ENCODE measurements at places on chromosomes 11 and 22.
A peak's percentile ranks its signal among the peaks of the same experiment; 100 is the strongest.

DNA sequence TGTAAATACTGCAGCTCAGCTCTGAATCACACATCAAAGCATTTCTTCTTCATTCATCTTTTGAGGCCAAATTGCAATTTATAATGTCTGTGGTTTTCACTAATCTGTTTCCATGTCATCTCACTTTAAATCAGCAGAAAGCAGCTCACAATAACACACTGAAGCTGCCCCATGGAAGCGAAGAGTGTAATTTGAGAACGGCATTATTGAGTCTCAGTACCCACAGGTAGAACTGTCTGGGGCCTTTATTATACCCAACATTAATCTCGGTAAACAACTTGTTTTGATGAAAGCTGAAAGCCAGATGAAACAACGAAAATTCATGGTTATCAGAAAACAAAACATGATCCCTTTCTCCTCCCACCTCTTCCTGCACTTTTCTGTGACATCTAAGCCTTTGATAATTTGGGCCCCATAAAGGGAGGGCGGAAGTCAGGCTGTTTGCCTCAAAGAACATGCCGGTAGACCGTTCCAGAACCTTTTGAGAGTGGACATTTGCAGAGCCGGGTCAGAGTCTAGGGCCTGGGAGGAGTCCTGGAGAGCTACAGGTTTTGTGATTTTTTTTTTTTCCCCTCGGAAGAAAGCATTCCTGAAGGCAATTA, 68.2 kb upstream of the SESN3 start:
- DNase-seq: no peak

GRCh38 chr11:1484695-1485503, 1.7 kb downstream of the MOB2 start:
- no peak for DNase-seq

- DNase-seq: no peak
Observed at GRCh38 chr22:36928786-36929535, 15.5 kb downstream of the CSF2RB start.

DNA sequence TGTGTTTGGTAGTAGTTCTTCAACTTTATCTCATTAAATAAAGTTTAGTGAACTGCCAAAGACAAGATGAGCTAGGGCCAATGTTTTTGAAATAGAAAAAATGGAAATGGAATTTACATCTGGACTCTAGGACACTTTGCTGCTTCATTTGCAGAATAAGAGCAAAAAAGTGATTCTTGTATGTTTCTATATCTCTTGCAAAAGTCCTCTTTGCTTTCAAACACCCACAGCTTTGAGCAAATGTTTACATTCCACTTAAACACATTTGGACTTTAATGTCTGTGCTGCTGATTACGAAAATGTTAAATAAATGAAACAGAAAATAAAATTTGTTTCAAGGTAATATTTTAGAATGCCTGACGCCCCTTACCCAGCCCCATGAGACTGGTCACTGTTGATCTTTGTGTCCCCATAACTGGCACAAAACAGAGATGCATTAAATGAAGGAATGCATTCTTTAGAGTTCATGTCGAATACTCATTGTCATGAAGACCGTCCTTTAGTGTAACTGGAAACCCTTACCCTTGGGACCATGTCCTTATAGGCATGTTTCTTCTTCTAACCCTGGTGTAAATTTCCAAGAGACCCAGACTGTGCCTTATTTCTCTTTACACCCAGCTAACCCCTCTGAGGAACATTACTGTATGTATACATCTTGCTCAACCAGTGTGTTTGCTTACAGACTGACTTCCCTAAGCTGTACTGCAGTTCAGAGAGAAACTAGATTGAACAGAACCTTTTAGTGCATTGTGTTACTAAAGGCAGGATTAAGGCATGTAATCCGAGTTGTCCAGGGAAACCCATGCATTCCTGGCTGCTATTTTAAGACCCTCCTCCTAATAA, 199.7 kb downstream of the NAV2 start:
- no peak for DNase-seq

DNA sequence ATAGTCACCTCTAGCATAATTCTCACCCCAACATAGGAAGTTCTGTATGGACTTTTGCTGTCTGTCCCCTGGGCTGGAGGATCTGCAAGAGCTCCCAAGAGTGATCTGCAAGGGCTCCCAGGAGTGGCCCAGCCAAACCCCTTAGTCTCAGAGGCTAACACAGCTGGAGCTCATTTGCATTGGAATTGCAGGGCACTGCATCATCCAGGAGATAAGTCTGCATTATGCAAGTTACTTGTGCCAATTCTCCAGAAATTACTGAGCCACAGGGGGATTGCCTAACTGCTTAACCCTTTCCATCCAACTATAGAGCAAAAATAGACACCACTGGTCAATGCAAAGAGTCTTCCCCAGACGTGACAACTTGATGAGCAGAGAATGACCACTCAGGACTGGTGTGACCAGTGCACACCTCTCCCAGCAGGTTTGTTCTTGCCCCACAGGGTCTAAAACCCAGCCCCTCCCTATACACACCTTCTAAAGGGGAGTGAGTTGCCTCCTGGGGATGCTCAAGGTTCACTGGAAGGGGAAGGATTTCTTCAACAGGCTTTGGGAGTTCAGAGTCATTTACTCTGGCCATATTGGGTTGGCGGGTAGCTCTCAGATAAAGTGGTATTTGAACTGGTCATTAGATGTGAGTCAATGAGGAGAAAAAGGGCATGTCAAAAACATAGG, 38.4 kb downstream of the POU2AF3 start:
- peak; percentile 56 for DNase-seq

DNA sequence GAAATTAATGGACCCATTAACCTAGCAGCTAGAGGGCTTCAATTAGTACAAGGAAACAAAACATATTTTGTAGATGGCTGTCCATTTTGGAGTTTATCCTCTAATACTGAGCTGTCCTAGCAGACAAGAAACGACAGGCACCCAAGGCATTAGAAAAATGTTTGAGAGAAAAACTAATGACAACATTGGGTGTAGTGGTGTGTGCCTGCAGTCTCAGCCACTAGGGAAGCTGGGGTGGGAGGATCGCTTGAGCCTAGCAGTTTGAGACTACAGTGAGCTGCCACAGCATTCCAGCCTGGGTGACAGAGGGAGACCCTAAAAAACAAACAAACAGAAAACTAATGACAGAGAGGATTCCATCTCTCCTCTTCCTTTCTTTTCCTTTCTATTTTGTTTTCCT, 1.5 kb downstream of the A4GALT start:
- DNase-seq: no peak

- DNase-seq: no peak
Observed at GRCh38 chr11:57421805-57422204, 5.1 kb downstream of the SLC43A3 start.

DNA sequence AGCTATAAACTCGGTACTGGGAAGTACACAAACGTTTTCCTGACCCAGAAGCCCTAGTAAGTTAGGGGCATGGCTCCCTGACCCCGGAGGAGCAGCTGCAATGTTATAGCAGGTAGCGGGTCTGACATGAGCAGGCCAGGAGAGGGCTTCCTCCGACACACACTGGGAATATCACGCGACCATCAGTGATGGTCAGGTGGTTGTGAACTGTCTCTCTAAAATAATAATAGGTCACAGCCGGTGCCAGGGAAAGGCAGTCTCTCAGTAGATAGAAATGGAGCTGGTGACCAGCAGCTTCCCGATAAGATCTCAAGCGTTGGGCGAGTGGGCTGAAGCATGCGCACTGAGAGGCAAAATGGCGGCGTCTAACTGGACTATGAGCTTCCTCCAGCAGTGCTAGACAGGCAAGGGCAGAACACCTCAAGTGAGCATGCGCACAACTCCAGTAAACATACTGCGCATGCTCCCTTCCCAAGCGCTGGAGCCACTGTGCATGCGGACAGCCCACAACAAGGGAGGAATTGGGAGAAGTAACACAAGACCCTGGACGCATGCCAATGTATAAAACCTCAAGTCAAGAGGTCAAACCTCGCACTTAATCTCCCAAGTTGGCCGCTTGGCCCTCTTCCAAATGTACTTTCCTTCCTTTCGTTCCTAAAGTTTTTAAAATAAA, 22.3 kb upstream of the TESMIN start:
- DNase-seq: no peak

GRCh38 chr11:10309163-10310093, 4.6 kb downstream of the ADM start:
- peak; percentile 94 for DNase-seq

- no peak for DNase-seq
Observed at GRCh38 chr11:79100093-79100910, 340.5 kb downstream of the TENM4 start.

- no peak for DNase-seq
Observed at GRCh38 chr11:69287968-69288882, 5.7 kb upstream of the MYEOV start.

GRCh38 chr11:101003468-101003867, 126.1 kb downstream of the PGR start:
- no peak for DNase-seq

DNA sequence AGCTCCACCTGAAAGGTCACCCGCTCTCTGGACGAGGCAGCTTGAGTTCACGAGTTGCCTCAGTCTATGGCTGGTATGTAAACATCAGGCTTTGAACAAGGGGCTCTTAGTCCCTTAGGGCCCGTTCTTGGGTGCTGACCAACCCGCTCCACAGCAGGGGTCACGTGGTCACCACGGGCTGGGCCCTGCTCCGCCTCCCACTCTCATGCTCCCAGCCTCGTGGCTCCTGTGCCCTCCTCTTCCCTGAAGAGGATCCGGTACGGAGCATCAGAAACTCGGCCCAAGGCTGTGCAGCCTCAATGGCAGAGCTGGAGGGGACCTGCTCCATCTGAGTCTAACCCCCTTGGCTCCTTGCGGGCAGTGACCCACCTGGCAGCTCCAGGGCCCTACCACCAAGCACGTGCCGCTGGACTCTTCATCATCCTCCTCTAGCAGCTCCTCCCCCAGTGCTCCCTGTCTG, 54.2 kb upstream of the TTLL12 start:
- DNase-seq: no peak

GRCh38 chr11:127017482-127017881, 16.9 kb upstream of the KIRREL3 start:
- DNase-seq: peak; percentile 70

- no peak for DNase-seq
Observed at GRCh38 chr11:61930933-61931332, 13.6 kb upstream of the RAB3IL1 start.

DNA sequence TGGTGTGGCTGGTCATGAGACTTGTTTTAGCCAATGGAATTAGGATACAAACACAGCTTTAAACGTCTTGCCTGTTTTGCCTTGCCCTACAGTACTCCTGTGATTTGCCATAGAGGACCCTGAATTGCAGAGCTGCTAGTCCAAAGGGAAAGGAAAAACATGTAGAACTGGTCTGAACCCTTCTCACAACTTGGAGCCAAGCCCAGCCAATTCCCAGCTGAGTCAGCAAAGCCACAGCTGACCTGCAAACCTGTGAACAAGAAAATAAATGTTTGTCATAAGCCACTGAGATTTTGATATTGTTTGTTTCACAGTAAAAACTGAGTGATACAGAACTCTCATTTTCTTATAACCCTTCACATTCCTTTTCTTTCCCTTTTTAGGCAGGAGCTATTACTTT, 360.5 kb upstream of the API5 start:
- DNase-seq: no peak

GRCh38 chr11:79431535-79431934, 9.3 kb downstream of the TENM4 start:
- DNase-seq: no peak

DNA sequence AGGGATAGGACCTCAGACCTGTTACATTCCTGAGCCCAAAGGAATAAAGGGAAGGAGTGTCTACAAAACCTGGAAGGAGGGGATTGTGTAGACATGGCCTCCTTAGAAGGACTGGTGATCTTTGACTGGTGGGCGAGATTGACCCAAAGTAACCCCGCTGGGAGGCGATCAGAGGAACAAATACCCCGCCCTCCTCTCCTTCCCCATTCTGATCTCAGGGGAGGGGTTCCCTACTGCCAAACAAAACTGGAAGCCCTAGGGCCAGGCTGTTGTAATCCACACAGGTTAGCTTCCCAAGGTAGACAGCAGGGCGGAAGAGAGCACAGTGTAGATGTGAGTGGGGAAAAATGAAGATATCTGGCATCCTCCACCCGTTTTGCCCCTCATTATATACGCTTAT, 24.7 kb downstream of the NCF4 start:
- DNase-seq: no peak

DNA sequence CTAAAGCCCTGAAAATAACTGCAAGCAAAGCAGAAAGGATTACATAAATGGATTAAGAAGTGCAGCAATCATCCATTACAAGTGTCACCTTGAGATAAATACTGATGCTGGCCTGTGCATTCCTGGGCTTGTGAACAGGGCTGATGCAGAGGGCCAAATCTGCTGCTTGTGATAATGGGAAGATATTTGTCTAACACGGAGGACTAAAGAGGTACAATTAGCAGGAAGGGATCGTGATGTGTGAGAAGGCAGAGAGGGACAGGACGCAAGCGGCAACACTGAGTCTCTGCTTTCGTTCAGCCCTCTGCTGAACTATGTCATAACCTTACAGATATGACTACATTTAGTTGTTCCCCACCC, 107.7 kb upstream of the DDI1 start:
- no peak for DNase-seq

DNA sequence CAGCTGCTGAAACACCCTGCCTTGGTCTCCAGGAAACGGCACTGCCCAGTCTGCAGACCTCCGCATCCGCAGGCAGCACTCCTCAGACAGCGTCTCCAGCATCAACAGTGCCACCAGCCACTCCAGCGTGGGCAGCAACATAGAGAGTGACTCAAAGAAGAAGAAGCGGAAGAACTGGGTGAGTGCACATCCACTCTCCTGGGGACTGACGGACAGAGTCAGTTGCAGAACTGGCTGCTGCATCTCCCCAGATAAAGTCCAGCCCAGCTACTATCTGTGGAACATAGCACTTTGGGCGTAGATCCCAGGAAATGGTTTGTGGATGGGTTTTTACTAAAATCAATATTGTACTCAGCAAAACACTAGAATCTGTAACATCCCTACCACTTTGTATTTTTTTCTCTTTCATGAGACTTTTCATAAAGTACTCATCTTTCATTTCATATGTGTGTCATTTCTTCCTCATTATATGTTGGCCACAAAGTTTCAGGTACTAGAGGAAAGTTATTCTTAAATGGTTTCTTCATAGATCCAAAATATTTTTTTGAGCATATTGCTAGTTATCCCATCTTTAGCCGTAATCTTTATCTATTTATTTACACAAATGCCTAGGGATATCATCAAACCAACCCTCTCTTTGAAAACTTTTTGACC, 80.1 kb downstream of the DBX1 start:
- no peak for DNase-seq

- no peak for DNase-seq
Observed at GRCh38 chr11:12192794-12193514, 82.6 kb downstream of the MICAL2 start.

- peak; percentile 38 for DNase-seq
Observed at GRCh38 chr11:59822989-59823566, 12.5 kb upstream of the MRPL16 start.
